ENCODE measurements at places on chromosomes 3 and 15.

- DNase-seq = no peak
These were observed 1.7 kb downstream of the FLNB start for GRCh38 chr3:58009749-58010535.

GRCh38 chr3:177069514-177070329, 127.6 kb downstream of the TBL1XR1 start:
- DNase-seq = no peak

DNA sequence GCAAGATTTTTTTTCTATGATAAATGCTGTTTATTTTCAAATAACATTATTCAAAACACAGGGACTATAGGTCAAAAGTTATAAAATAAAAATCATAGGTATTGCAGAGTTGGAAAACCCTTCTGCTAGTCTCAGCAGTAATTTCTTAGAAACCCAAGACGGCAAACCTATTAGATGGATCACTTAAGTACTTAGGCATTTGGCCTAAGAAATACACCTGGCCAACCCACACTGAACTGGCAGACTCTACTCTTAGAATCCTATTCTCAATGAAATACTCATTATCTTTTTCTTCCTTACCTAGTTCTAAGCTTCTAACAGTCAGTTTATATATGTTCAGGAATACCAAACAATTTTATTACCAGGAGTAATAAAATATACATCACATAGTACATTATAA, 30.5 kb upstream of the RIOX2 start:
- DNase-seq = no peak

DNA sequence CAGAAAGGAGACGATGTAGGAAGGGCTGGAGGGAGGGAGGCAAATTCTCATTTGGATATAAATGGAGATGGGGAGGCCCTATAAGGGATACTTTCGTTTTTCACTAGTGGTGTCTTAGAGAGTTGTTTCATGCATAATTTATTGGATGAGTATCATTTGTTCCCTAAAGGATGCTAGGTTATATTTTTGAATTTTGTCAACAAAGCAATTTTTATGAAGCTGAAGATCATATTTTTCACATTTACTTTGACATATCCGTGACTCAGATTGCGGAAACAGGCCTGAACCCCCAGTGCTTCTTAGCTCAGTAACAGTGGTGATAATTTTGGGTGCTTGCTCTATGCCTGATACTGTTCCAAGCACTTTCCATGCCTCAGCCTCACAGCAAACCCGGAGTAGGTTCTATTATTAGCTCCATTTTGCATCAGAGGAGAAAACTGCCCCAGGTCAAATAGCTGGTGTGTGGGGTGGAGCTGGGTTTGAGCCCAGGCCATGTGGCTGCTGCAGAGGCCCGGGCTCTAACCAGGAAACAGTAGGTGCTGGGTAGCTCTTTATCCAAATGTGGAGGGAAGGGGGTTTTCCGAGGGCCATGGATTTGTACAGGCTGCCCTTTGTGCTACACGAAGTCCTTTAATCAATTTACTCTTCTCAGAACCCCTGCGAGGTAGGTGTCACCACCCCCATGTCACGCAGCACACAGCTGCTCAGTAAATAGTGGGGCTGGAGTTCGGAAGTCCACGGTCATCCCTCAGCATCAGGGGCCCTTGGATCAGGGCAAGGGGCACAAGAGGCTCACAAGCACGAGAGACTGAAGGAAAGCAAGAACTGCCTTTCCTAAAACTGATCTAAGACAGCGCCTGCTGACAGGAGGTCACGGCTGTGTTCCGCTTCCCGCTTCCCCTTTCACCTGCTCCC, 99.1 kb downstream of the SLC49A4 start:
- DNase-seq = no peak

DNA sequence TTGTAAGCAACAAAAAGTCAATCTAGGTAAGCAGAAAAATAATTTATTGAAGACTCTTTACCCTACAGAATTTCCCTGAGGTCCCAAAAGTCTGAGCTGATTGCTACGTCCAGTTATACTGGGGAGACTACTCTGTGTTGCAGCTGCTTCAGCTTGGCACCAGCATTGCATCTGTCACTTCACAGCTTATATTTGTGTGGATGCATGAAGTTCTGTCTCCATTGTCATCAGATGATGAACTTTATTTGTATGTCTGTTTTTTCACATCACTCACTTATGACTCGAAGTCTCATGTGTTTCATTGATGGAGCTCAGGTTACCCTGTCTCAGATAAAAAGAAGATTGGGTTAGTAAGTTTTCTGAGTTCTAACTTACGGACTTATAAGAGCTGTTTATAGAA, 75.3 kb upstream of the LRRFIP2 start:
- no peak for DNase-seq

DNA sequence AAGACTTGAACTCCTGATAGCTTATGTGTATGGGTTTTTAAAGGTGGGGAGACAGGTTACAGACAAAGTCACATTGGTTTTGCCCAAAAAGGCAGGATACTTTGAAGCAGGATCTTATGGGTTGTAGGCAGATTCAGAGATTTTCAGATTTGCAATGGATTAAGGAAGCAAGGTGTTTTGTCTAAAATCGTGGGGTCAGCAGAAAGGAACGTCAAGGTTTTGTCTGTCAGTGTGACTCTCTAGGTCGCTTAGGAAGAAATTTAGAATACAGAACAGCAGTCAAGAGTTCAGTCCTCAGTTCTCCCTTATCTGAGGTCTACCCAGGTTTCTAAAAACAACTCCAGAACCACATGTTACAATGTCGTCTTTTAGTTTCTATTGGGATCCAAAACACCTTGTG, 361.0 kb downstream of the SQOR start:
- no peak for DNase-seq

GRCh38 chr3:38646630-38647029, 2.9 kb downstream of the SCN5A start:
- DNase-seq = no peak

DNA sequence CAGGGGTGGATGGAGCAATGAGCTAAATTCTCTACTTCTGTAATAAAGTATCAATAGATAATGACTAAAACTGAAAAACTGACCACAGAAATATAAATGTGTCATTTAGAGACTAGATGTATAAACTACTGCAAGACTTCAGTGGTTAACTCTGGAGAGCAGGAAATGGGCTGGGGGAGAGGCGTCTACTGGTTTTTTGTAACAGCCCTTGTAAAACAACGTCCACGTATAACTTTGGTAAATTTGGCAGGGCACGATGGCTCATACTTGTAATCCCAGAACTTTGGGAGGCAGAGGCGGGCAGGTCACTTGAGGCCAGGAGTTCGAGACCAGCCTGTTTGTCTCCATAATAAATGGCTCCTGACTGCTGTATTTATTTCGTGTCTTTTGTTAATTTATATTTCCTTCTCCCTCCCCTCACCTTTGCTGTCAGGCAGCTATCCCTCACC, 12.5 kb downstream of the RAB27A start:
- DNase-seq = no peak

- DNase-seq = no peak
These were observed 6.4 kb downstream of the IQSEC1 start for GRCh38 chr3:13066834-13067233.

DNA sequence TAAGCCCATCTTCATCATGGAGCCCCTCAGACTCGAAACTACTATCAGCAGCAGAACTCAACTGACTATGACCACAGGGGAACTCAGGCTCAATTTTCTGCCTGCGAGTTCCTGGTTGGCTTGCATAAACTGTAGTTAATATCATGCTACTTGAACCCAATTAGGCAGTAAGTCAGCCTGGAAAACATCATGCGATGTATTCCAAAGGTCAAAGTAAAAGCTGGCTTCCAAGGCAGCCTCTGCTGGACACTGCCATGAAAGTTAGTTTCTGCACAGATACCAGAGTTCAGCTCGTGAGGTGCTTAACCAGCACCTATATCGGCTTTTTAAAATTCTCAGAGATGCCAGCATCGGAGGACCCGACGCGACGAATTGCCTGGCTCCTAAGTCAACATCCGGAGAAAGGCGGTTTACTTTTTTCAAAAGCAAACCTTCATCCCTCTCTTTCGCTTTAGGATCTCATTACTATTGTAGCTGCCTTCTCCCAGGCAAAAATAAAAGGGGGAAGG, 3.8 kb downstream of the ANP32A start:
- no peak for DNase-seq

- DNase-seq = no peak
These were observed 333.1 kb downstream of the CLSTN2 start for GRCh38 chr3:140268103-140268502.

GRCh38 chr3:137588871-137589270, 175.2 kb upstream of the SOX14 start:
- no peak for DNase-seq

DNA sequence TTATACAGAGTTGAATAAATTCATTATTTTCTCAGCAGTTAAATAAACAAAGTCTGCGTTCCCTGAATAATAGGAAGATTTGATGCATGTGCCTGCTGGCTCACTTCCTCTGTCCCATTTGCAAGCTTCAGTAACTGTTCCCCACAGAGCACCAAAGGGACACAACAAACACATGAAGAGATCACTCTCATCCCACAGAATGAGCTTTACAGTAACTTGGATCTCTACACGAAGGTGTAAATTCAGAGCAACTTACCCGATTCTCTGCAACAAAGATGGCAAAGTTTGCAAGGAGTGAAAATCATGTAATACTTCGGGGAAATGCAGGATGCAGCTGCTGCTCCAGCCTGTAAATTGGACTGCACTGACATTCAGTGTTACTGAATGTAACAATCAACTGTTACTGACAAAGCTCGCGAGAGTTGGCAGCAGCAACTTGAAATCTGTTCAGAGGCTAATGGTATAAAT, at the start of gene BCHE:
BCHE (minus strand) TSS at position 366 of the 468 bp plus-strand sequence. CDS start 6,390 bp downstream, outside the sequence.
- peak; percentile 46 for DNase-seq

Measured in smooth muscle cell of the brain vasculature (primary cell).